ENCODE measurements at places on chromosomes 3 and 15.

DNA sequence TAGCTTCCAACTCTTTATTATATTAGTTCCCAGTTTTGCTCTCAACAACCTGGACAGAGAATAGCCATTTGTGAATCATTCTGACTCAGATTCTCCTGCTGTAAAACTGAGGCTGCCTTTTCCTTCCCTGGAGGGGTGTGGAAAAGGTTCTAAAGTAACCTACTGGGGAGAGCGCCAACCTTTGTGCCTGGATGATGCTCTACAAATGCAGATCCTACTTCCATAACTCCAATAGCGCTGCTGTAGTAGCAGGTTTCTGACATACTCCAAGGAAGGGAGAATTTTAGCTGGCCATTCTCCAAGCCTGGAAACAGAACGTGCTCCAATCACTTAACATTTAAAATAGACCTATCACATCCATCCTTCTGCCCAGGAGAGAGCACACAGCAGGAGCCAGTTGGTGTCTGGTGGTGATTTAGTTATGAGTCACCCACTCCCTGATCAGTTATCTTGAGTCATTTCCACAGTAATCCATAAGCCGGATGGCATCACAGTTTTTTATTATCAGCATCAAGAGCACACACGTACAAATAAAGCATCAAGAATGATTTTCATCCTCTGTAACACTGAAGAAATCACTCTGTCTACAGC is 38.3 kb downstream of the MYH15 start:
- no peak for DNase-seq

- no peak for DNase-seq
Observed at GRCh38 chr15:94398001-94398400, 166.6 kb downstream of the MCTP2 start.

- DNase-seq: no peak
Observed at GRCh38 chr3:62378921-62379320, 5.6 kb upstream of the FEZF2 start.

- no peak for DNase-seq
Observed at GRCh38 chr3:194852831-194853508, 167.3 kb downstream of the FAM43A start.

GRCh38 chr3:192857260-192857661 is 60.4 kb downstream of the MB21D2 start:
- DNase-seq: no peak
